ENCODE measurements at places on chromosomes 6 and 20.
A peak's percentile ranks its signal among the peaks of the same experiment; 100 is the strongest.

DNA sequence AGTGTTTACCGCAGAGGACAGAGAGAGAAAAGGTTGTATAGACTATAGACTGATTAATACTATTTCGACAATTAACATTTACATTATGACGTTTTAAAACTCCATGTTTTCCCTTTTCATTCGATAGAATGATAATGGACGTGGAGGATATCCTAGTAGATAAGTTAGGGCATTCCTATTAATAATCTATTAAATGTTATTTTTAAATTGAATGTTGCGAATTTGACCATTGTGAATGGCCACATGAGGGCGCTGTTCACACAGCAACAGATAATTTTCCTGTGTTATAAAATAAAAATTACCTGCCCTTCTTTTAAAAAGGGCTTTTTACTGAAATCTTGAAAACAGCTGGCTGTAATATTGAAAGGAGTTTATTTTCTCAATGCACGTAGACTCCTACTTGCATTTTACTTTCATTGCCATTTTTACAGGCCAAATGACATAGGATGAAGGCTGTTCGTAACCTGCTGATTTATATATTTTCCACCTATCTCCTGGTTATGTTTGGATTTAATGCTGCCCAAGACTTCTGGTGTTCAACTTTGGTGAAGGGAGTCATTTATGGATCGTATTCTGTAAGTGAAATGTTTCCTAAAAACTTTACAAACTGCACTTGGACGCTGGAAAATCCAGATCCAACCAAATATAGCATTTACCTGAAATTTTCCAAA, 3.3 kb downstream of the ADGRB3 start:
- DNase-seq = no peak

DNA sequence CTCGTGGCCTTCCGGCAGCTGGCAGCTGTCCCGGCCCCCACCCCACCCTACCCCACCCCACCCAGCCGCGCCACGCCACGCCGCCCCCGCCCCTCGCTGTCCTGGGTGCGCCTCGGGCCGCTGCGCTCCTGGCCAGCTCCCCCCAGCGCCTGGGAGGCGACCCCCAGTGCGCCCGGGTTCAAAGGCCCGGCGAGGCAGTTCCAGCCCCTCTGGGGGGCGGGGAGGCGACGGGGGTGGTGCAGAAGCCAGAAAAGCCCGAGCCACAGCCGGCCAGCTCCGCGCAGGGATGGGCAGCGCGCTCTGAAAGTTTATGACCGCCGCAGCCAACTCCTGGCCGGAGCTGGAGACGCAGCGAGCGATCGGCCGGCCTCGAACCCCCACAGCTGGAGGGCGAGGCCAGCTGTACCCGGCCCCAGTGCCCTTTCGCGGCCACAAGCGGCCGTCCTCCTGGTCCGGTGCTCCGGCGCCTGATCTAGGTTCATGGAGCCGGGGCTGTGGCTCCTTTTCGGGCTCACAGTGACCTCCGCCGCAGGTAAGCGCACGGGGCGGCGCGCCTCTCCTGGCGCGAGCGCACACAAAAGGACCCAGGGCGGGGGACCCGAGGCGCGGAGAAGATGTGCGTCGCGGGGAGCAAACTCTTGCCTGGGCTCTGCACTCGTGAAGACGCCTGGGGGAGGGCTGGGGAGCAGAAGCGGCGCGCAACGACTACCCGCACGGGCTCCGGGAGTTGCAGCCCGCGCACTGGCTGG, at the start of gene EDN3:
EDN3 (plus strand) TSS at position 279 of the 749 bp plus-strand sequence; CDS start at position 481, 202 bp downstream.
- no peak for DNase-seq

- no peak for DNase-seq
Measured at GRCh38 chr6:43775535-43775885, 5.5 kb downstream of the VEGFA start.

GRCh38 chr20:23517719-23518118, 26.8 kb downstream of the CST8 start:
- DNase-seq = no peak

DNA sequence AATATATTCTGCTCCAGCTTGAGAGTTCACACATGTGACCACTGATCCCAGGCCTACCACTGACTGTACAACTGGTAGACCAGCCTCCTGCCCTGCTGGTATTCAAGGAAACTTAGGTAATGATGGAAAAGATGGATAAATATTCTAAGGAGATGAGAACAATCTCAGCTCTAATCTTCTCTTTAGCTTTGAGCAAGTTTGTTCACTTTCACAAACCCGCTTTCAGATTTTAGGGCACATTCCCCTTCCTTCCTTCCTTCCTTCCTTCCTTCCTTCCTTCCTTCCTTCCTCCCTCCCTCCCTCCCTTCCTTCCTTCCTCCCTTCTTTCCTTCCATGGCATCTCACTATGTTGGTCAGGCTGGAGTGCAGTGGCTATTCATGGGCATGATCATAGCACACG, 88.2 kb upstream of the PHACTR1 start:
- DNase-seq = no peak

DNA sequence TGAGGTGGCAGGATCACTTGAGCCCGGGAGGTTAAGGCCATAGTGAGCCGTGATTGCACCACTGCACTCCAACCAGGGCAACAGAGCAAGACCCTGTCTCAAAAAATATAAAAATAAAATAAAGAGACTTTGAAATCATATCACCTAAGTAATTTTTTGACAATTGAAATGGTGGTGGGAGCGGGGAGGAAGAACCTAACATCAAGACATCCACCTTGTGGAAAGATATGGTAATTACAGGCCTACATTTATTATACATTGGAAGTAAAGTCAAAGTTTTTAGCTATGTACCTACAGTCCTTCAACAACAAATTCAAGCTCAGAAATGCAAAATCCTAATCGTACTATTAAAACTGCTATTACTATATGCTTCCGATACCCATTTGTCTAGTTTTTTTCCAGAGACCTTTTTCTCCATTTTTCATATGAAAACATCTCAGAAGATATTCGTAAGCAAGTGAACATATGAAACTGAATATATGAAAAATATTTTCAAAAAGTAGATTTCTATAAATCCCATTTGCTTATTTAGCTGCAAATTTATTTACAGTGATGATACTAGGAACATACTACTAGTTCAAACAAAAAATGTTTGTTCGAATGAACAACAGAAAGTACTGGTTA, 83.3 kb downstream of the SYCP2 start:
- no peak for DNase-seq

DNA sequence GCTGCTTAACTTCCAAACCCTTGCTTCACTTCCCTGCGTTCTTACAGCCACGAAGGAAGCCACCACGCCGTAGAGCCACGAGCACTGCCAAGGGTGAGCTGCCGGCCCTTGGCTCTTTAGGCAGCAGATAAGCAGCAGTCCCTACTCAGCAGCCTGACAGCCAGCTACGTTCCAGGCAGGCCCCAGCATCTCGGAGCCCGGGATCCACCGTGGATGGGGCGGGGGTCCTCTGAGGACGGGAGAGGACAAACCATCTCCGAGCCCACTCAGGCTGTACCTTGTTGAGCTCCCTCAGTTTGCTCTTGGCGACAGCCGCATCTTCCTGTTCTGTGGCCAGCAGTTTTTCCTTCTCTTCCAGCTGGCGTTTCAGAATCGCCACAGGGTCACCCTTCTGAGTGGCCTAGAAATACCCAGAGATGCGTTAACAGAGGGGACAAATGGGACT, 40.5 kb downstream of the RRBP1 start:
- no peak for DNase-seq

DNA sequence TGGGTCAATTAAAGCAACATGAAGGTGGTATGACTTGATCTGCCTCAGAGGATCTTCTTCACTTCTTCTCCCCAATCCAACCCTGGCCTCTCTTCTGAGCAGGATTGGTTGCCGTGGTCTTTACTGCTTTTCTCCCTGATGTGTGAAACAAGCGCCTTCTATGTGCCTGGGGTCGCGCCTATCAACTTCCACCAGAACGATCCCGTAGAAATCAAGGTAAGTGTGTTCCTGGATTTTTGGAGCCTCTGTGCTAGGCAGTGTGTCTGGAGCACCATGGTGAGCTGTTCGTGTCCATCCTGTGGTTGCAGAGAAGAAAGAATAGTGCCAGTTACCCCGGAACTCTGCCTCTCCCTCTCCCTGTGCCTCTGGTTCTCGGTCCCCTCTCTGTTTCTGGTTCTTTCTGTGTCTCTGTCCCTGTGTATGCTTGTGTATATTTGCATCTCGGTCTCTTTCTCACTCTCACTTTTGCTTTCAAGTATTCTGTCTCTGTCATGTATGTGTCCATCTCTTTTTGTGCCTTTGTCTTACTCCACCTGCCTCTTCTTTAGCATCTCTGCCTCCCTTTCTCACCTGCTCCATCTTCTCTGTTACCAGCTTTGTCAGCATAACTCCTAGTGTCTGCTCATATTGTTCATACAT, 23.5 kb downstream of the TM9SF4 start:
- no peak for DNase-seq

DNA sequence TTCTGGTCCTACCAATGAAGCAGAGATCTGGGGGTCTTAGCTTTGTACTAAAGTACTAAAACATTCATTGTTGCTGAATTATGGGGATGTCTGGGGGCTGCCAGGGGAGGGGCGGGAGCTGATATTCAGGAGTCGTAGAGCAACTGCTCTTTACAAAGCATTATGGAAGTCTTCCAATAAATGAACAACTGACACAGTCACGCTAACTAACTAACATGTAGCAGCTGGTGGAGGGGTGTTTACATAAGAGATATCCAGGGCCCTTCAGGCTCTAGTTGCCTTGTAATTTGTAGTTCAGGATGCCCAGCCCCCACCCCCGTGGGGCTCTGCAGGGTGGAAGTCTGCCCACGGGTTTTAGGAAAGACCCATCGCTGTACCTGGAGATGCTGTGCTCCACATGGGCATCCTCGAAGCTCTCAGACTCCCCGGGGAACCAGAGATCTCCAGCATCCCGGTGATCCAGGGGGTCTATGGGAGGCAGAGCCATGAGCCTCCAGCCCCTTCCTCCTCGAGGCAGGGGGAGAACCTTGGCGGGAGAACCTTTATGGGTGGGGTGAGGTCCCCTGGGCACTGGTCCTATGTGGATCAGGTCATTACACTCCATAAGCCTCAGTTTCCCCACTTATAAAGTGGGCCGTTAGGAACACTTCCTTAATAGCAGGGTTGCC, 3.4 kb downstream of the TREM2 start:
- DNase-seq = no peak

- no peak for DNase-seq
Measured at GRCh38 chr6:71114544-71114943, 157.7 kb upstream of the B3GAT2 start.

- no peak for DNase-seq
Measured at GRCh38 chr20:23207826-23208540, 121.9 kb upstream of the CD93 start.

DNA sequence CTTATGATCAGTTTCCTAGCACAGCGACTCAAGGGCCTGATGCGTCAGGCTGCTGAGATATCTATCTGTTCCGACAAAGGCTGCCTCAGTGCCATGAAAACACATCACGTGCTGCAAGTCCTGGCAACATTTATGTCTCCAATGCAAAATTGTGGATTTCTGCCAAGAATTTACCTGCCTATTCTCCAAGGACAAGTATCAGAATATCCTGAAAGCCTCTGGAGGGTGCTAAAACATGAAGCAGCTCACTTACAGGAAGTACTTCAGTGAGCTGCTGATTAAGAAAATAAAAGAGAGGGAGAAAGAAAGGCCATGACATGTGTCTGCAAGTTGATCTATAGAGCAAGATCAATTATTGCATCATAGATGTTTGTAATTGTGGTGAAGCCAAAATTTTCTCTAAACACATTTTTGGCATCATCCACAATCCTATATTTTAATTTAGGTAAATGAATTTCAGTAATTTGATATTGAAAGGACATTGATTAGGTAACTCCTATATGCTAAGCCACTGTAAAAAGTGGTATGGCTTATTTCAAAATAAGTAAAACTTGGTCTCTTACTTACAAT, 25.8 kb upstream of the TPBG start:
- DNase-seq = no peak

- no peak for DNase-seq
Measured at GRCh38 chr20:10777710-10778109, 103.9 kb upstream of the JAG1 start.

GRCh38 chr6:74320715-74321114, 624.7 kb downstream of the CD109 start:
- DNase-seq = no peak

DNA sequence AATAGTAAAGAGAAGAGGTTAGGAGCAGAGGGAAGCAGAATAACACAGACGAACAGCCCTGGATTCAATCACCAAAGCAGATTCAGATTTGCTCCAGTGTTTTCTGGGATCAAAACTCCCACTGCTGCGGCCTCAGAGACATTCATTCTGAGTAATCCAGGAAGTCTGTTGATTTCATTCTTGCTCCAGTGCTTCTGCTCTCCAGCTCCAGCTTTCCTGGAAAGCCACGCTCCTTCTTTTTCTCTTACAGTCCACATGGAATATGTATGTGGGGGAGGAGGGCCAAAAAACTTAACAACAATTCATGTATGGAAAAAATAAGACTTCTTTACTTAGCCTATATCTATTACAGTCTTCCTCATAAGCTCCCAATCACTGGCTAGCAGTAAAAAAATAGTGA, 26.4 kb upstream of the UST start:
- DNase-seq = no peak

DNA sequence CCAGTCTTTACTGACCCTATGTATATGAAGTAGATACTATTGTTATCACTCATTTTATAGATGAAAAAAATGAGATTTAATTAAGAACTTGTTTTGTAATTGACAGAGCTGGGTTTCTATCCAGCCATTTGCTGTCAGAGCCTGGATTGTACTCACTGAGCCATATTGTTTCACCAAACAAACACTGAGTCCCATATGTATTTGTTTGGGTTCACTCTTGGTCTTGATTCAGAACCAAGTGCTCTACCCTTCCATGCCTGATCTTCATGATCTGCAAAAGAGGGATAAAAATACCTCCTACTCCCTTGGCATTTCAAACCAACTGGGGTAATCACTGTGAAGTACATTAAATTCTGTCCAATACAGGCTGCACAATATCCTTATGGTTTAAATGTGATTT, 52.4 kb downstream of the OPN5 start:
- DNase-seq = no peak

- DNase-seq = no peak
Measured at GRCh38 chr6:112938650-112939049, 591.5 kb downstream of the RFPL4B start.

GRCh38 chr6:31403283-31404060, at the start of gene MICA:
MICA (plus strand) TSS chr6:31403595; CDS start chr6:31403633, 38 bp downstream.
- DNase-seq = peak; percentile 63

GRCh38 chr20:60071965-60072364, 113.7 kb downstream of the CDH26 start:
- no peak for DNase-seq

Measured in activated B cell treated with CpG ODN at 0.5 μM for 24 hours (primary cell).